ENCODE measurements at places on chromosomes 5 and 9.
A peak's percentile ranks its signal among the peaks of the same experiment; 100 is the strongest.

GRCh38 chr5:55304584-55304983 lies 2.9 kb downstream of the DHX29 start:
- no peak overlapping the region for H3K27ac ChIP-seq
- no peaks in the 10 kb centered on the region for H3K27me3 ChIP-seq
- H3K4me1 ChIP-seq, result peaks cover 34% of the 10 kb centered on the region
- no peak overlapping the region for H3K4me3 ChIP-seq

GRCh38 chr5:151454889-151455288 lies 7.5 kb downstream of the SLC36A1 start:
- no peak for DNase-seq
- no peaks in the 10 kb centered on the region for H3K36me3 ChIP-seq
- no peak overlapping the region for H3K4me3 ChIP-seq
- no peak overlapping the region for H3K27ac ChIP-seq
- H3K4me1 ChIP-seq, result peaks cover 11% of the 10 kb centered on the region

- peaks cover 26% of the 10 kb centered on the region for H3K36me3 ChIP-seq
- no peak overlapping the region for H3K4me3 ChIP-seq
- no peak for DNase-seq
- no peak overlapping the region for H3K27ac ChIP-seq
- H3K27me3 ChIP-seq, result no peaks in the 10 kb centered on the region
- H3K4me1 ChIP-seq, result peaks cover 5% of the 10 kb centered on the region
These were observed 87.1 kb downstream of the SETX start for GRCh38 chr9:132267660-132268059.

DNA sequence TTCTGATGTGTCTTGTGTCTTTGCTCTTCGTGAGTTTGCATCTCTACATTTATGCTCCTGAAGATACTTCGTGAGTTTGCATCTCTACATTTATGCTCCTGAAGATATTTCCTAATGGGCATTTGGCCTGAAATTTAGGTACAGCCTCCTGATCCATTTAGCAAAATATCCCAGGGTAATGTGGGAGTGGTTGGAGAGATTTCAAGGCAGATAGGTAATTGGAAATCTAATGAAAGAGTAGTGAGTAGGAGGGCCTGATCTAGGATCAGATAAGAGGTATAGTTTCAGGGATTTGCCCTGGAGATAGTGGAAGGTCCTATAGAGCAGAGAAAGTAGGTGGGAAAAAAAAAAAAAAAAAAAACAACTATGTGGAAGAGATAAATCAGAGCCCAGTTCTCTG lies 14.6 kb upstream of the SNX2 start:
- H3K36me3 ChIP-seq, result no peaks in the 10 kb centered on the region
- H3K27ac ChIP-seq, result no peak overlapping the region
- H3K27me3 ChIP-seq, result no peaks in the 10 kb centered on the region
- DNase-seq, result no peak
- H3K4me3 ChIP-seq, result no peak overlapping the region
- H3K4me1 ChIP-seq, result 0 out of 2 replicates have a peak, but pooled peaks cover 3% of the 10 kb centered on the region

- no peak overlapping the region for H3K4me3 ChIP-seq
- peaks cover 41% of the 10 kb centered on the region for H3K4me1 ChIP-seq
- H3K27me3 ChIP-seq, result peaks cover under 1% of the 10 kb centered on the region
These were observed 19.9 kb upstream of the LPCAT1 start for GRCh38 chr5:1543398-1544293.

GRCh38 chr5:14208071-14209021 lies 65.2 kb downstream of the TRIO start:
- peaks cover 23% of the 10 kb centered on the region for H3K4me1 ChIP-seq
- H3K36me3 ChIP-seq, result peaks cover 9% of the 10 kb centered on the region
- H3K27ac ChIP-seq, result peak overlapping the region; percentile 21
- no peak for DNase-seq
- no peak overlapping the region for H3K4me3 ChIP-seq

GRCh38 chr5:76332102-76332501 lies 71.0 kb upstream of the IQGAP2 start:
- no peaks in the 10 kb centered on the region for H3K27me3 ChIP-seq
- no peak for DNase-seq
- H3K4me1 ChIP-seq, result no peaks in the 10 kb centered on the region
- H3K4me3 ChIP-seq, result no peak overlapping the region
- H3K27ac ChIP-seq, result no peak overlapping the region
- no peaks in the 10 kb centered on the region for H3K36me3 ChIP-seq

DNA sequence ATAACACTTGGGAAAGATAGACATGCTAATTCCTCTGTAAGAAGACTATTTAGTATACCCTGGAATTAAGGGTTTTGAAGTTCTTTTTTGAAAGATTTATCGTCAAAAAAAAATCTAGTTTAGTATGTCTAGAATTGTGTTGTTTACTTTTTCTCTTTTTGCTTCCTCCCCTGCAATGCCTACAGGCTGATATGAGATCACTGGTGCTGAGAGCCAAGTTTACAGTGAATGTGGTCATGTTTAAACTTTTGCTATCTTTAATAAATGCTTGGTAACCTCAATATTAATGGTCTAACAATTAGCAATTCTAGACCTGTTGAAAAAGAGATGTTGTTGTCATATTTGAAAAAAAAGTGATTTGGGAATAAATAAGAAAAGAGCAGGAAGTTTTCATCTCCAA lies 86.1 kb downstream of the CWC27 start:
- H3K36me3 ChIP-seq, result no peaks in the 10 kb centered on the region
- H3K4me1 ChIP-seq, result no peaks in the 10 kb centered on the region
- H3K4me3 ChIP-seq, result no peak overlapping the region
- no peak overlapping the region for H3K27ac ChIP-seq
- H3K27me3 ChIP-seq, result no peaks in the 10 kb centered on the region

DNA sequence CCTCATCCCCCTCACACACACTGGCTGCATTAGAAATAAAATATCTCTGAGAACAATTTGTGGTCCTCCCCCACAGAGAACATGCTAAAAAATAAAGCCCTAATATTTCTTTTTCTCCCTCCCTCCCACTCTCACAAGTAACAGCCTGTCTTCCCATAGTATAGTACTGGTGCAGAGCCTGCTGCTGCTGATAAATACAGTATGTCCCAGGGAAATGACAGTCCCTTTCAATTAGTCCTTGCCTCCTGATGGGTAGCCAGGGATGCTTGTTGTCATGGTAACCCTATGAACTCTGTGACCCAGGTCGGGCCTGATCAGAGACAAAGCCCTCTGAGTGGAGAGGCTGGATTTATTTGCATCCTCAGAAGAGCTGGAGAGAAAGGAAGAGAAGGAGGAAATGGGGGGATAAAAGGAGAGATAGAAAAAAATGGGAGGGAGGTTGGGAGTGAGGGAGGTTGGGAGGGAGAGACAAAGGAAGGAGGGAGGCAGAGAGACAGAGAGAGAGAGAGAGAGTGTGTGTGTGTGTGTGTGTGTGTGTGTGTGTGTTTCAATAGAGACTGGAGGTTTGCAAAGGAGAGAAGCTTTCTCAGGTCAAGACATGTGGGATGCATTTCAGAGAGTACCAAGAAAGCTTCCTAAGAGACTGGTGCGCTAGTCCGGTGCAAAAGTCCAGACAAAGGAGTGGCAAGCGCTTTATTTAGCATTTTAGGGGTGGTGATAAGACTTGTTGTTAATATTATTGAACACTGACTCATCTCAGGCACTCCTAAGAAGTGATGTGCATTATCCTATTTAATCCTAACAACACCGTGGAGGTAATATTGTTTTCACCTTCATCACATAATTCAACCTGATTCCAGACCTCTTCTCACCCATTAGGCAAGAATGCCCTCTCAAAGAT lies 260.8 kb downstream of the FAM114A2 start:
- no peak overlapping the region for H3K27ac ChIP-seq
- H3K27me3 ChIP-seq, result peaks cover 14% of the 10 kb centered on the region
- no peaks in the 10 kb centered on the region for H3K36me3 ChIP-seq
- H3K4me1 ChIP-seq, result no peaks in the 10 kb centered on the region

DNA sequence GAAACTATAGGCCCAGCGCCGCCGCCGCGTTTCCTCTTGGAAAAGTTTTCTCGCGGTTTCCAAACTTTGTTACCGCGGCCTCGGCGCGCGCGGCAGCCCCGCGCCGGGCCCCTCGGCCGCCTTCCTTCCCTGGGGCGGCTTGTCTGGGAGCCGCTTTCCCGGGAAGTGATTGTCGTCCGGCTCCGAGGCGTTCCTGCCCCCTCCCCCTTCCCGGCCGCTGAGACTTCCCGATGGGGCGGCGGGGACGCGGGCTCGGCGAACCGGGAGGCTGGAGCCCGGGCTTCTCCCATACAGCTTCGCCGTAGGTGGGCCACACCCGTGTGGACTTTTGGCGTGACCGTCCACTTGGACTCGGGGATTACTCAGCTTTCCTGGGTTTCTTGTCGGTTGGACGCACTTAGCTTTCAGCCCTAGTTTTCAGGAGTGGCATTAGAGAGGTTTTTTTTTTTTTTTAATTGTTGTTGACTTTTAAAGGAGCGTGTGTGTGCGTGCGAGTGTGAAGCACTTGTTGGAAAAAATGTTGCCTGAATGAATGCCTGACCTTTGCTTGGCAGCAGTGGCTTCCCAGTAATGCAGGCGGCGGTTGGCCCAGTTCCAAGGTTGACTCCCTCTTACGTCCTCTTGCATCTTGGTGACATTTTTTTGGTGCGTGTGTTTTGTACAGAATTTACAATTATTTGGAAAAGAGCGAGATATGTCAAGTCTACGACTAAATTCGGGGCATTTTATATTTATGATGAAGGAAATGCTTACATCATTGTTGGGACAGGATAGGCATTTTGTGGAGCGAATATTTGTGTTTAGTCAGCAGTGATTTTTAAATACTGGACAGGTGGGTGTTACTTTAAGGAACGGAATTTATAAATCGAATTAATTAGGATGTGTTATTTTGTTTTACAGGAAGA lies 821 bp downstream of the CTNNA1 start:
- no peaks in the 10 kb centered on the region for H3K27me3 ChIP-seq
- H3K27ac ChIP-seq, result peak overlapping the region; percentile 74
- peaks cover 17% of the 10 kb centered on the region for H3K36me3 ChIP-seq
- H3K4me1 ChIP-seq, result peaks cover 22% of the 10 kb centered on the region
- H3K4me3 ChIP-seq, result peak overlapping the region; percentile 60
- DNase-seq, result peak; percentile 88

DNA sequence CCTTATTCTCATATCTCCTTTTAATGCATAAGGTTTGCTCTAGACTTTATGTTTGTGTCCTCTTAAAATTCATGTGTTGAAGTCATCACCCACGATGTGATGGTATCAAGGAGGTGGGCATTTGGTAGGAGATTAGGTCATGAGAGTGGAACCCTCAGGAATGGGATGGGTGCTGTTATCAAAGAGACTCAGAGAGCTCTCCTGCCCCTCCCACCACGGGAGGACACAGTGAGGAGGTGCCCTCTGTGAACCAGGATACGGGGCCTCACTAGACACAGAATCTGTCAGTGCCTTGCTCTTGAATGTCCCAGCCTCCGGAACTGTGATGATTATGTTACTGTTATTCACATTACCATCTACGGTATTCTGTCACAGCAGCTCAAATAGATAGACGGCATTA lies 359.0 kb downstream of the IRX1 start:
- H3K27me3 ChIP-seq, result no peaks in the 10 kb centered on the region
- H3K4me3 ChIP-seq, result no peak overlapping the region
- H3K36me3 ChIP-seq, result no peaks in the 10 kb centered on the region
- no peak for DNase-seq

- DNase-seq, result no peak
- no peaks in the 10 kb centered on the region for H3K27me3 ChIP-seq
- no peaks in the 10 kb centered on the region for H3K36me3 ChIP-seq
- H3K27ac ChIP-seq, result no peak overlapping the region
These were observed 71.3 kb upstream of the VCAN start for GRCh38 chr5:83400241-83400640.

GRCh38 chr9:27548055-27548741 lies 18.6 kb upstream of the MOB3B start:
- DNase-seq, result no peak
- no peak overlapping the region for H3K4me3 ChIP-seq
- H3K27ac ChIP-seq, result no peak overlapping the region
- no peaks in the 10 kb centered on the region for H3K4me1 ChIP-seq

GRCh38 chr9:137222190-137223077 lies at the start of gene RNF208:
RNF208 (minus strand) TSS chr9:137222240; CDS start chr9:137221212, 1,028 bp downstream.
- DNase-seq, result no peak
- no peaks in the 10 kb centered on the region for H3K27me3 ChIP-seq
- peaks cover 54% of the 10 kb centered on the region for H3K4me1 ChIP-seq
- H3K27ac ChIP-seq, result peak within 1 kb of the TSS; percentile 38

DNA sequence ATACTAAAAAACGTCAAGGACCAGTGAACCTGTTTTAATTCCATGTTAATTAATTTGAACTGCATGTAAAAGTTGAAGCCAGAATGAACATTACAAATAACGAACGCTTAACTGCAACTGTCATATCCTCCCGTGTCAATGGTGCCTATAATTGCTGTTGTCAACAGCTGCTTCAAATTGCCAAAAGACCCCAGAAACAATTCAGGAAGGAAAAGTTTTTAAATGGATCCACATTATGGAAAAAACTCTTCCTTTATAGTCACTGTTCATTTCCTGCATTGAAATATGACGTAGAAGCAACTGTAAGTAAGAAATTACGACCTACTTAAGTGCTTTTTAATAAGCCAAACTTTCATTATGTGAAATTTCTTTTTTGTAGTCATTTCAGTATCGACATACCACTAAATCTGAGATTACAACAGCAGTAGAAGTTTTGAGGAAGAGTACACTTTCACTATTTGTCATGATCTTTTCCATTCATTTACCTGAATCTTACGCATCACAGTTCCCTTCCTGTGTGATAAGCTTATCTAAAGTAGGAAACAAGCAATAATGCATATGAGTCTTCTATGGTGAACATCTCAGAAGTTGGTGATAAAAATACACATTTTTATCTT lies 37.8 kb downstream of the MEF2C start:
- H3K4me1 ChIP-seq, result no peaks in the 10 kb centered on the region
- H3K4me3 ChIP-seq, result no peak overlapping the region
- H3K27ac ChIP-seq, result no peak overlapping the region
- DNase-seq, result no peak

DNA sequence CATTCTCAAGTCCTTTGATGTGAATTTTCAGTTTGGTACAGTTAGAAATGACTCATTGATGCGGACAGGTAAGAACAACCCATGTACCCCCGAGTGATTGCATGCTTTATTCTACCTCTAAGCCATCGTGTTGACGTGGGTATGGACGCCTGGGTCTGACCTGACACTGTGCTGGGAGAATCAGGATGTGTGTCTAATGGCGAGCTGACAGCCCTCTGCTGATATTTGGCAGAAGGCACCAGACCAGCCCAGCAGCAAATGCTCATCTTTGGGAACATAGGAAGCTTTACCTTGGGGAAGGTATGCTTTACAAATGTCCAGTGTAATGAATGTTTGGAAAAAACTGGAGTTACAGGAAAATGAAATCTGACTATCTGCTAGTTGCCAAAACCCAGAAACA lies 20.1 kb downstream of the SLC46A2 start:
- H3K27me3 ChIP-seq, result no peaks in the 10 kb centered on the region
- H3K36me3 ChIP-seq, result peaks cover 8% of the 10 kb centered on the region
- H3K4me3 ChIP-seq, result no peak overlapping the region
- peaks cover 20% of the 10 kb centered on the region for H3K4me1 ChIP-seq

- no peak overlapping the region for H3K27ac ChIP-seq
- no peak for DNase-seq
- no peaks in the 10 kb centered on the region for H3K27me3 ChIP-seq
- no peaks in the 10 kb centered on the region for H3K36me3 ChIP-seq
- no peak overlapping the region for H3K4me3 ChIP-seq
These were observed 160.2 kb downstream of the CNTLN start for GRCh38 chr9:17294822-17295624.
